Fibroblast of skin of left quadriceps (primary cell): ENCODE measurements at places on chromosomes 13 and 19.

- DNase-seq, result no peak
Measured at GRCh38 chr13:93715866-93716265, 489.3 kb downstream of the GPC6 start.

DNA sequence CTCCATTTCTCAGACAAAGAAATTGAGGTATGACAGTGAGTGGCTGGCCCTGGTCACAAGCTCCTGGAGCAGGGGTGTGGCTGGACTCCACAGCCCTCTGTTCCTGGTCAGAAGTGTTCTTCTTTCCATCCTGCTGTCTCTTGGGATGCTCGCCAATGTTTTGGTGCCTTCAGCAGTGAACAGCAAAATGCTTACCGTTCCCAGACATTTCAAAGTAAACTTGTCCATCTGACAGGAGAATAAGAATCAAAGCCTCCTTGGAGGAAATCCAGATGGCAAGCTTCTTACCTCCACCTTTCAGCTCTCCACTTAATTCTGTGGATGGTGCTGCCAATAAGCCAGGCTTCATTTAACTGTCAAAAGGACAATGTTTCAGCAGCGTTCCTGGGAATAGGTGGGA lies 954.1 kb downstream of the UQCRFS1 start:
- no peak for DNase-seq

DNA sequence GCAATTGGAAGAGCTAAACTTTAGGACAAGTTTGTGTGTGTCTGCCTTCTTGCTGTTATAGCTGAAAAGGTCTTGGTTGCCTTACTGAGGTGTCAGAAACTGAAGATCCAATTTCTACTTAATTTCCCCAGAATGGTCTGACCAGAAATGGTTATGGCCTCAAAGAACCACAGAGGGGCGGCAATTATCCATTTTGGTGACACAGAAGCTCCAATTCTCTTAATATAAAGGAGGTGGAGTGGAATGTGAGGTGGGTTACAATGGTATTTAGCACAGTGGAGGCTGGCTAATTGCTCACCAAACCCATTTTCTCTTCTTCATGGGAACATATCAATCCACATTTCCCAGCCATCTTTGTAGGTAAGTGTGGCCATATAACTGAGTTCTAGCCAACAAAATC lies 1157.2 kb downstream of the OLFM4 start:
- no peak for DNase-seq

DNA sequence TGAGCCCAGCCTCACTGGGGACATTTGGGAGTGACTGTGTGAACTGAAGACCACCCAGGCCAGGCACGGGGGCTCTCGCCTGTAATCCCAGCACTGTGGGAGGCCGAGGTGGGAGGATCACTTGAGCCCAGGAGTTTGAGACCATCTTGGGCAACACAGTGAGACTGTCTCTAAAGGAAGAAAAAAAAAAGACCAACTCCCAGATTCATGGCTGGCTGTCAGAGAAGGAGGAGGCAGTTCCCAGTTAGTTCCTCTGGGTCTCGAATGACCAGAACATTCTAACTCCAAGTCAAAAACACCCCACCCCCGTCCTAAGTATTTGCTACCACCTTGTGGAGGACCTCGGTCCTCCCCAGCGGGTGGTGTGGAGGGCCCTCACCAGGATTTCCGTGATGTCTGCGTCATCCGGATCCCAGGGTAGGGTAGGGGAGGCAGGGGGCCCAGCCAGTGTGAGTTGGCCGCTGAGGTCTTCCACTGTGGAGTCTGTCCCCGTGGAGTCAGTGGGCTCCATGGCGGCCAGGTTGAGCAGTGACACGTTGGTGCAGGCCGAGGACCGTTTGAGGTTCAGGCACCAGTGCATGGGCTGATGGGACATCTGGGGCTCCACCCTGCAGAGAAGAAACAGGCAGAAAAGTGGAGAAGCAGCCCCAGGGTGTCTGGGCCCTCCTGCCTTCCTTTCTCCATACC lies 1.3 kb downstream of the TSKS start:
- DNase-seq, result no peak

DNA sequence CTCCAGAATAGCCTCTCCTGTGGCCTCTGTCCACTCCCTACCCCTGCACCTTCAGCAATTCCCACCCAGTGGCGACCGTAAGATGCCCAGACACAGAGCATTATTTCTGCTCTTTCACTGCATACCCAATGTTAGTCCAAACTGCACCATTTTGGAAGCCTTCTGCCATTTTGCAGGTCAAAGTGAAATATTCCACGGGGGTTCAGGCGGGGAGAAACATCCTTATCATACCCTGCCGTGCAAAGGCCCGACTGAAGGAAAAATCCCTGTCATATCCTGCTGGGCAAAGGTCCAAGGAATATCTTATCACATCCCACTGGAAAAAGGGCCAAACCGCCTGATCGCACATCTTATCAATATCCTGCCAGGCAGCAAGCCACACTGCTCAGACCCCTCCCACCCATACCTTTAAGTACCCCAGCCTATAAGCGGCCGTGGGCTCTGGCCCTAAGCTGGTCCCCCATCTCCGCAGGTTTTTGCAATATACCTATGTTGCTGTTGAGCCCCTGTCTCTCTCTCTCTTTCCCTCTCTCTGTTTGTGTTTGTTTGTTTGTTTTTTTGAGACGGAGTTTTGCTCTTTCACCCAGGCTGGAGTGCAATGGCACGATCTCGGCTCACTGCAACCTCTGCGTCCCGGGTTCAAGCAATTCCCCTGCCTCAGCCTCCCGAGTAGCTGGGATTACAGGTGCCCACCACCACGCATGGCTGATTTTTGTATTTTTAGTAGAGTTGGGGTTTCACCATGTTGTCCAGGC lies 18.2 kb downstream of the CLEC11A start:
- no peak for DNase-seq

DNA sequence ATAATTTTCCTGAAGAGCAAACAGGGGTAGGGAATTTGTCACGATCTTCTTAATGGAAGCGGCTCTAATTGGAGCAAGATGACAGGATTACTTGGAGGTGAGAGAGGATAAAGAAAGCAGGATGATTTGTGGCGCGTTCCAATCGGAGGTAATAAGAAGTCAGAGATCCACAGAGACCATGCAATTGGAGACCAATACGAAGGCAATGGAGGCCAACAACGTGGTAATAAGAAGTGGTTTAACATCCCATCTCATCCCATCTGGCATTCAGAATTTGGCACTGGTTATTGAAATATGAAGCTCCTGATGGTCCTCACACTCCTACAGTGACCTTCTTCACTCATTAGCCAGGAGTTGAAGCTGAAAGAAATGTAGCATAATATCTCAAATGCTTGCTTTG lies 130.6 kb downstream of the DLEU7 start:
- DNase-seq, result peak; percentile 42

DNA sequence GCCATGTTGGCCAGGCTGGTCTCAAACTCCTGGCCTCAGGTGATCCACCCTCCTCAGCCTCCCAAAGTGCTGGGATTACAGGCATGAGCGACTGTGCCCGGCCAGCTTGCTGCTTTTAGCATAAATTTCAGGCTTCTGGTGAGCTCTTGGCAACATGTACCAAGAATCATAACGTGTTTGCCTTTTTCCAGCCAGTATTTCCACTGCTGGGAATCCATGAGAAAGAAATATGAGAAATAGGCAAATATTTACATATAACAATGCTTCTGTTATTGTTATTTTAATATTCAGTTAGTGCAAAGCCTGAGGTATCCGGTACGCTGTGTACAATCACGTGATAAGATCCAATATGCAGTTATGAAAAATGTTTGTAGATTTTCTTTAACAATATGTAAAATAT lies 29.2 kb upstream of the CERS4 start:
- DNase-seq, result no peak
